RWPE1 (cell line): ENCODE measurements at places on chromosomes 2 and 18.

- no peak for DNase-seq
Measured at GRCh38 chr2:23543302-23543701, 158.3 kb downstream of the KLHL29 start.

DNA sequence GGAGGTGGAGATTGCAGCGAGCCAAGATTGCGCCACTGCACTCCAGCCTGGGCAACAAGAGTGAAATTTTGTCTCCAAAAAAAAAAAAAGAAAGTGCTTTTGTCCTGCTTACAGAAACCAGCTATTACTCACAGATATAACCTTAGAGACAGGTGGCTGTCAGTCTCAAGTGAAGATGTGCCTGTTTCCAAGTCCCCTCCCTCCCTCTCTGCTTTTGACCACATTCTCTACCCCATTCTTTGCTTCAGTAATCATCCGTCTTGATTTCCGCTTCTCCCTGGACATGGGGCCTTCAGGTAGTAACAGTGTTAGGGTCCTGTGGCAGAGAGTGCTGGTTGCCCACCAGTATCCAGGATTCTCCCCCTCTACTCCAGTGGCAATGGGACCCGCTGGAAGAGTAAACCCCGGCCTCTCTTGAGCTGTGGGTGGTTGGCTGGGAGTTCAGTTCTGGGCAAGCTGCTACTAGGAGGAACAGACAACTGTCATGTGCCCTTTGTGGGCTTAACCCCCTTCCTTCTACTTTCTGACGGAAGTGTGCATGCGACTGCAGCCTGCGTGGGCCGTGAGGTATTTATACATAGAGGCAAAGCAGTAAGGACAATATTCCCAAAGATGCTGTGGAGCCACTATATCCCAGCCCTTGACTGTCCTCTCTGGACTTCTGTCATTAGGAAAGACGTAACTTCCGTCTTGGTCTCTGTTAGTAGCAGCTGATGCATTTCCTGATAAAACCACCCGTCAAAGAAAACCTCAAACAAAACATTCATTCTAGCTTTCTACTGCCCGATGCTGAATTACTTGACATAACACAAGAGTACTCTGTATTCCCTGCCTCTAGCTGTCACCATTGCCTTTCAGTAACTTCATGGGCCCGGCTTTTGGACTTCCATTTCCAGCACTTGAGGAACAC is 17.8 kb downstream of the PDCL3 start:
- DNase-seq = no peak

- DNase-seq = no peak
Measured at GRCh38 chr2:223232896-223233295, 180.9 kb downstream of the KCNE4 start.

DNA sequence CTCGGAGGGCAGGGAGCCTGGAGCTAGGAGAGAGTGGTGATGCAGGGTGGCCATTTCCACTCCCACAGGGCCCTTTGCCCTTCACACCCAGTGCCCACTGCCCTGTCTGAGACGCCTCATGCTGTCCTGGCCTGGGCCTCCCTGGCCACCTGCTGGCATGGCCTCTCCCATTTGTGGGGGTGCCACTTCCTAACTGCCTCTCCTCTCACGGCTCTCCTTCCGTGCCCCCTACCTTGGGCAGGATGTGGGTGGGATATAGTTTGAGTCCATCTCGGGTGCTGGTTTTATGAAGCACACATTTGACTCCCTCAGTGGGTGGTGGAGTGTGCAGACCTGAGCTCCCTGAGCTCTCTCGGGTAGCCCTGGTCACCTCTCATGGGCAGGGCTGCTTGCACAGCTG is 46.0 kb downstream of the DGKD start:
- no peak for DNase-seq

- DNase-seq = no peak
Measured at GRCh38 chr18:463827-464541, 36.5 kb downstream of the COLEC12 start.

DNA sequence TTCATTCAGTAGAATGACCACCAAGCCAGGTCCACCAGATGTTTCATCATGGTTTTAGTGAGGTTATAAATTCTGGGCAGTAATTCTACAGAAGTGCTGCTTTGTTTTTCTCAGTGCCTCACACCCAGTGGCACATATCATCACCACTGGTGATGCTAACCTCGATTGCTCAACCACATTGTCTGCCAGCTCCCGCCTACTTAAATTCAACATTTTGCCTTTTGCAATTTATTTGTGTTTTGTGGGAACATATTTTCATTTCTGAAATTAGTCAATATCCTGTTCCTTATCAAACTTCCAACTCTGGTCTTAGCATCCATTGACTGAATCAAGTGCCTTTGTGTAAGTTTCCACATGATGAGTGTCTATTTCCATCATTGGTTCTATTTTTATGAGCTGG is 62.3 kb upstream of the TMEM178A start:
- DNase-seq = no peak

DNA sequence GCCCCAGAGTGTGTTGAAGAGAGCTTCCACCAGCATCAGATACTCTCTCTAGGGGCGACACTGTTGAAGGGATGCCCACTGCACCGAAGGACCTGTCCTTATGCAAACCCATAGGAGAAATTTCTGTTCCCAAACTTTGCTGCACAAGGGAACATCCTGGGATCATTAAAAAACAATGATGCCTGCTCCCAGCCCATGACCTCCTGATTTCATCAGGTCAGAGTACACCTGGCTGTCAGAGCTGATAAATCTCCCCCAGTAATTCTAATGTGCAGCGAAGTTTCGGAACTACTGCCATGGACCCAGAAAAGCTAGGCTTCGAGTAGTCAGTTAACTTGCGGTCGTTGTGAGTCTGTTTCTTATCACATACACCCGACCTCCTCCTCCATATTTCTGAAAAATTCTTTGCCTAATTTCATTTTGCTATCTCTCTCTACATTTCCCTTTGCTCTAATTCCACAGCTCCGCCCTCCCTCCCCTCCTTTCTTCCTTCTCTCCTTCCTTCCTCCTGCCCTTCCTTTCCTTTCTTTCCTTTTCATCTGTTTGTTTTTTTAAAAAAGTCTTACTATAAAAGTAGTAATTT is 18.8 kb downstream of the FAM124B start:
- DNase-seq = no peak

DNA sequence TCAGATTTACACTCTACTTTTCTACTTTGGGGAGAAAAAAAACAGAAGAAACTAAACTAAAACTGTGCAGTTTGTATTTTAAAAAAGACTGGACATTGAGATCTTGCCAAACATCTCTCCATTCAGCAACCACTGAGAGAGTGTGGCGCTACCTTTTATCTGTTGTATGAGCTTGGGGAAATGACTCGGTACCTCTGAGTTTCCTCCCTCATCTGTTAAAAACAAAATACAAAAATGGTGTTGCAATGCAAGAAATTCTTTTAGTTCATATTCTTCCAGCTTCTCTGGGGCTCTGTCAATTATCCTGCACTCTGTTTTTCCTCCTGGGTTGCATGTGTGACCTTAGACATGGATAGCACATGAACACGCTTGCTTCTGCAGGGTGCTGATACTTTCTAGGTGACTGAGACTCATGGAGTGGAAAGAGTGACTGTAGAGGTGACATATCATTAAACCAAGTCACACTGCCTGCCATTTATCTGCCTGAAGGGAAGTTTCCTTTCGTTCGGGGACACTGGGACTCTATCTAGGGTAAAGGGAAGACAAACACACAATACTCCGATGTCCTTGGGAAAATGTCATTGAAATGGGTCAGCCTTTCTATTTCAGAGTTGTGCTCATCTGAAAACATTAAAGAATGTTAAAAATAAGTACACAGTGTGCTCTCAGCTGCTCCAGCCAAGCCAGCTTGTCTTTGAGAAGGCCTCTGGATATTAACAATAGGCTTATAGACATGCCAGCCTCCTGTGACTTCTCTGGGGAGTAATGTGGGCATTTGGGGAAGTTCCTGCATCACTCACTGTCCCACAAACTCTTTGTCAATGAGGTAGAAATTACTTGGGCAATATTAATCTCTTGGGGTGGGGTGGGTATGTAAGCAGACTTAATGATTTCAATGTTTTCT is 91.4 kb downstream of the TRIB2 start:
- no peak for DNase-seq

GRCh38 chr2:98297817-98298682 is 48.2 kb upstream of the CNGA3 start:
- DNase-seq = no peak

GRCh38 chr2:237171881-237172280 is 86.2 kb downstream of the COPS8 start:
- DNase-seq = no peak

- no peak for DNase-seq
Measured at GRCh38 chr18:8643326-8643878, 34.2 kb downstream of the RAB12 start.

DNA sequence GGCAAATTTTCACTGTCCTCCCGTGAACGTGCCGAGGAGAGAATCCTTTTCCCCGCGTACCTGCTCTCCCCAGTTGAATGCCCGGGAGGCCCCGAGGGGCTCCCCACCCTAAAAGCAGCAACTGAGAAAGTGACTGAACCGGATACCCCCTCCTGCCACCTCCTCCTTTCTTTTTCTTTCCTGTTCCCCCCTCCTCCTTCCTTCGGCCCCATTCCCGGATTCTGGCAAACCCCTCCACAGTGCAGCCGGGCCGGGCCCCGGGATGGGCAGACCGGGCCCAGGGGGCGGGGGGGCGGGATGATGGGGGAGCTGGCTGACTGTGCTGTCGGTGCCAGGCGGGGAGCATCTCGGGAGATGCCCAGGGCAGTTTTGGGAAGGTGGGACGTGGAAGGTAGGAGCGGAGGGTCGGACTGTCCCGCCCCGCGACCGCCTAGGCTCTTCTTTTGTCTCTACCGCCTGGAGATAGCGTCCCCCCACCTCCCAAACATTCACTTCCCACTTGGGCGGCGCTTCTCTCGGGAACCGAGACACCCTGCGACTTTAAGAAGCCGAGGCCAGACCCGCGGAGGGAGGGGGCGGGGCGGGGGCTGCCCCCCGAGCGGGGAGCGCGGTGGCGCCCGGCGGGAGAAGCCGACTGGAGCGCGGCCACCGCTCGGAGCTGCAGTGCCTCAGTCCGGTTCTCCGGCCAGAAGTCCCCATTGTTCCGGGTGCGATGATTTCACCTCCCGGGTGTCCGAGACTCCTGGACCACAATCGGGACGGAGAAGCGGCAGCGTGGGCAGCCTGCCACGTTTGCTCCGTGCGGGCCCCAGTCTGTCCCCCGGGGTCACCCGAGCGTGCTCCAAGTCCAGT is 8.2 kb downstream of the DLX2 start:
- DNase-seq = no peak

GRCh38 chr2:36389091-36389564 is 33.5 kb downstream of the CRIM1 start:
- DNase-seq = peak; percentile 16

DNA sequence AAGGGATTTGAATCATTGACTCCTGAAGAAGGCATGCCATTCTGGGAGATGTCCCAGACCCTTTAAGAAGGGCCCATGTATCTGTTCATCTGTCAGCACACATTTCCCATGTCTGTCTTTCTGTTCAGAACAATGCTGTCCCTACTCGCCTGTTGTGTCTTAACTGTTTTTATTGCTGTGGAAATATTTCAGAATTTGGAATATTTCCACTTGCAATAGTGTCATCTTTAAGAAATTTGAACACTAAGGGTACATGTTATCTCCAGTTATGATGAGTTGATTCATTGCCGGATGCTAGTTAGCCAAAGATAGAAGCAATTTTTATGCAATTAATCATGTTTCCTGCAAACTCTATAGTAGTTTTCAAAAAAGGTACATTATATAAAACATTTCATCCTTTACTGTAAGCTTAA is 36.9 kb upstream of the NT5C1B start:
- peak; percentile 34 for DNase-seq

DNA sequence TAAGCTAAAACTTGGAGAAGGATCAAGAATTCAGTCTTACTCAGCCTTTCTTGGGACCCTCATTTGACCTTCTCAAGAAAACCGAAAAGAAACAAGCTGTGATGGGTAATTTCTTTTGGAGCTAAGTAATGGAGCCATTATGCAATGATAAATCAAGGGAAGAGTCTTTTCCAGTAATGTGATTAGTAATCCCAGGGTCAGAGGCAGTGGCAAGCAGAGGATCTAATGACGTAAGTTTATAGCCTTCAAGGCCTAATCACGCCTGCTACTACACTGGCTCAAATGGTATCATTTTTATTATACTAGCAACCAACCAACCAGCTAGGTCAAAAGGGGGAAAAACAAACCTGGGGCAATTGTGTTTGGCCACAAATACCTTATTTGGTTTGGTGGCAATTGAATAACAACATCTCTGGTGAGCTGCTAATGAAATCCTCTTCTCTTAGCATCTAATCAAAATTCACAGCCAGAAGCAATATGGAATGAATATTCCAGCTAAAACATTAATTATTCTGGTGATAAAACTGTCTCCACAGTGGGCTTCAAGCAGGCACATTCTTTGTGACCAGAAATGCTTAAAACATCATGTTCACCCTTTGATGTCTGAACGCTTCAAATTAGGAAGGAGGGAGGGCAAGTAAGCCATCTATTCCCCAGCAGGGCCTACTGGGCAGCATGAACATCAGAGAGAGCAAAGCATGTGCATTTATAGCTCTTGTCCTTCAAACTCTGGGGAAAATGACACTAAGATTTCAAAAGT is 114.9 kb upstream of the SULT1C3 start:
- DNase-seq = no peak

DNA sequence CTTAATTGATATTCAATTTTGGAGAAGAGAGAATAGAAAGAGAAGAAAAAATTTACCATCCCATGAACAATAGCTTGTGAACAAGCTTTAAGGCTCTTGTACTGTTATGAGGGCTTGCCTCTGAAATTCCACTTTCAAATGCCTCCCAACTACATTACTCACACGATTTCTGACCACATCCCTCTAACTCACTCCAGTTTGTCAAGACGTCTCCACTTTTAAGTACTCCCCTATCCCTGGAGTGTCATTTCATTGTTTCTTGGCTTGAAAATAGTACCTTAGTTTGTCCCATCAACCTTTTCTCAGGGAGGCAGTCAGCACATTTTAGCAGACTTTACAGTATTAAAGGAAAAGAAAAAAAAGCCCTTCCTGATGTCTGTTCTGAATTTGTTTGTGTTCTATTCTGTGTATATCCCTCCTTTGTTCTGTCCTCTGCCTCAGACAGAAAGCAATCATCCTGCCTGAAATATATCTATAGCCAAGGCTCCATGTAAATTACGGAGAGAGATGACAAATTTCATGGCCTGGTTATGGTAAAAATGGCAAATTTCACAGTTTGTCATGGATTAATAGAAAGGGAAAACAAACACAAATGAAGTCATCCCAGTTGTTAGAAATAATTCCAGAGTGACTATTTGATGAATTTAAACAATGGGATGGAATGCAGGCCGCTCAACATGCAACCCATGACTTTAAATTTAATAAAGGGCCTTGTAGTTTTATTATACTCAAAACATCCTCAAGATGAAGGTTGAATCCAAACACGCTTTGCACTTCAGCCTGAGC is 228.8 kb downstream of the ETAA1 start:
- no peak for DNase-seq

GRCh38 chr2:75403991-75404428 is 156.7 kb downstream of the EVA1A start:
- DNase-seq = peak; percentile 42

DNA sequence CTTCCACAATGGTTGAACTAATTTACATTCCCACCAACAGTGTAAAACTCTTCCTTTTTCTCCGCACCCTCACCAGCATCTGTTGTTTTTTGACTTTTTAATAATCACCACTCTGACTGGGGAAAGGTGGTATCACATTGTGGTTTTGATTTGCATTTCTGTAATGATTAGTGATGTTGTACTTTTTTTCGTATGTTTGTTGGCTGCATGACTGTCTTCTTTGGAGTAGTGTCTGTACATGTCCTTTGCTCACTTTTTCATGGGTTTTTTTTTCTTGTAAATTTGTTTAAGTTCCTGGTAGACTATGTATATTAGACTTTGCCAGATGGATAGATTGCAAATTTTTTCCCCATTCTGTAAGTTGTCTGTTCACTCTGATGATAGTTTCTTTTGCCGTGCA is 574.8 kb downstream of the KCNJ3 start:
- DNase-seq = no peak
